Stimulated activated CD4-positive, alpha-beta T cell treated with anti-CD3 and anti-CD28 coated beads, Interleukin-12 subunit alpha, Interleukin-12 subunit beta, amount 100 ng/mL, for 48 hours (primary cell): ENCODE measurements at places on chromosomes 4 and X.

DNA sequence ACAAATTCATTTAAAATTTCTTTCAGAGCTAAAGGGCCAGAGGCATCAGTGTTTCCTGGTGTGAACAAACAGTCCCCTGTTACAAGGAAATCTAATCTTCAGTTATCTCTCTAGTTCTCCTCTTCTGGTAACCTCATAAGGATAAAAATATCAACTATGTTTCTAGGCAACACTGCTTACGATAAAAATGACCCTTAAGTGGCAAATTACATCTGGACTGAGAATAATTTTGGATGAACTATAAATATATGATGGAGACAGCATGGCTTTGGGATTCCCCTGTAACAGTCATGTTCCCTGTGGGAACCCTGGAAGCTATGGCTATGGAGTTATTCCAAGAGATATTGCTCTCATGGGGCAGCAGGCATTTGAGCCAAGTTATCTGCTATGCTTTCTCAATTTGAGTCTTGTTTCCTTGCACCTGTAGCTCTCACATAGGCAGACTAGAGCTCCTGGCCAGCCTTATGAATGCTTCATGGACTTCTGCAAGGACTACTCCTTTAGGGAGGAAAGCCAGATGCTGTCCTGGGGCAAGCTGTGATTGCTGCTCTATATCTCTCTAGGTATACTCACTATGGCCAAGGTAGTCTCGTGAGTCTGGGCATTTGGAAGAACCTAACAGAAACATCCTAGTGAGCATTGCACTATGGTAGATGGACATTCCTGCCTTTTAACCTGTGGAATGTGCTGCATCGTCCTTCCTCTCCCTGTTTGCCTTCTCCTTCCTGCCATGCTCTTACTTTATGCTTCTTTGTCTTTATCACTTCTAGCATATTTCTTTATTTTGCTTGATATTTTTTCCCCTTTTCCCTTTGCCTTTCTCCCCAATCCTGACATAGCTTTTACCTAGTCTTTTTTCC lies 14.2 kb downstream of the C4orf33 start:
- DNase-seq, result no peak

DNA sequence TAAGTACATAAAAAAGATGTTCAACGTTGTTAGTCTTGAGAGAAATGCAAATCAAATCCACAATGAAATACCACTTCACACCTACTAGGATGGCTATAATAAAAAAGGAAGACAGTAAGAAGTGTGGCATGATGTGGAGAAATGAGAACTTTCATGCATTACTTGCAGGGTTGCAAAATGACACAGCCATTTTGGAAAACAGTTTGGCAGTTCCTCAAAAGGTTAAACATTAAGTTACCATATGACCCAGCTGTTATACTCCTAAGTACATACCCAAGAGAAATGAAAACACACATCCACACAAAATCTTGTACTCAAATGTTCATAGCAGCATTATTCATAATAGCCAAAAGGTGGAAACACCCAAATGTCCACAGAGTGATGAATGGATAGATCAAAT lies 25.8 kb upstream of the LIMCH1 start:
- DNase-seq, result no peak

GRCh38 chrX:10001496-10001895 lies 34.3 kb downstream of the CLDN34 start:
- DNase-seq, result no peak

- no peak for DNase-seq
These were observed 59.1 kb downstream of the SMIM20 start for GRCh38 chr4:25972984-25973745.

- DNase-seq, result no peak
These were observed 856.6 kb upstream of the GRID2 start for GRCh38 chr4:91447168-91447567.

DNA sequence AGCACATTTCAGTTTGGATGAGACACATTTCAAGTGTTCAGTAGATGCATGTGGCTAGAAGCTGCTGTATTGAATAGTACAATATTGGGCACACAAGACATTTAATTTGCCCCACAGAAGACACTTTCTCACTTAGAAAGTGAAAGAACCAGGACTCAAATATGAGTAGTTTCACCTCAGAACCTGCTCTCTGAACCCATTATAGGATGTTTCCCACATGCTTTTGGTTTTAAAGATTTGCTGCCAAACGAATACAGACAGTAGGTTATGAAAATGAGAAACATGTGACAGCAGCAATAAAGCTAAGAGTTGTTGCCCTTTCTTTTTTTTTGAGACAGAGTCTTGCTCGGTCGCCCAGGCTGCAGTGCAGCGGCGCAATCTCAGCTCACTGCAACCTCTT lies 32.3 kb downstream of the C4orf54 start:
- DNase-seq, result no peak

GRCh38 chrX:103415068-103415467 lies 38.7 kb downstream of the BEX3 start:
- DNase-seq, result no peak

GRCh38 chr4:74056858-74057562 lies 18.5 kb upstream of the CXCL3 start:
- no peak for DNase-seq

DNA sequence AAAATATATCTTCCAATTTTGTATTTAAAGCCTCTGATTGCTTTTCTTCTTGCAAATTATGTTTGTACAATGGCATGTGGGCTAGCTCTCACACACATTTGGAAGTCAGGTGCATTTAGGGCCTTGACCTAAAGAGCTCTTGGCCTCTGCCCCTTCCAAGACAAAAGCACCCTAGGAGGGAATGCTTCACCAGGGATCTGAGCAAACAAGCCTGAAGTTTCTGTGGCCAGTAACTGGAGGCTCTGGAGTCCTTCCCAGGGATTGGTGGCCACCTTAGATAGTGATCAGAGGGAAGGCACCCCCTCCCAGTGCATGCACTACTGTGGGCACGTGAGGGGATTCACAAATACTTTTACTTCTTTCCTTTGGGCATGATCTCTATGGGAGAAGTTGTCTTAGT lies 60.3 kb upstream of the DIPK2B start:
- no peak for DNase-seq

GRCh38 chr4:38684271-38684670 lies 20.3 kb downstream of the KLF3 start:
- DNase-seq, result no peak

DNA sequence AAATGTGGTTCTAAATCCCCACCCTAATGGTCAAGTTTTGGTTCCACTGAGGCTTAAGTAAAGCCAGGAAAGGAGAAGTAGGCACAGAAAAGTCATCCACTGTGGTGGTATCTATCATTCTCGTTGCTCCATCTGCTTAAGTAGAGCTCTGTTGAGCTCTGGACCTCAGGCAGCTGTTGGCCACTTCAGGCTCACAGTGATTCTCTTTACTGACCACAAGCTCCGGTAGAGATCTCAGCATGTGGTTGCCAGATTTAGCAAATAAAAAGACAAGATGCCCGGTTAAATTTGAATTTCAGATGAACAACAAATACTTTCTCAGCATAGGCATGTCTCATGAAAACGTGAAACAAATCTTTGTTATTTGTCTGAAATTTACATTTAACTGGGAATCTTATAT lies 132.3 kb upstream of the PTCHD1 start:
- no peak for DNase-seq

DNA sequence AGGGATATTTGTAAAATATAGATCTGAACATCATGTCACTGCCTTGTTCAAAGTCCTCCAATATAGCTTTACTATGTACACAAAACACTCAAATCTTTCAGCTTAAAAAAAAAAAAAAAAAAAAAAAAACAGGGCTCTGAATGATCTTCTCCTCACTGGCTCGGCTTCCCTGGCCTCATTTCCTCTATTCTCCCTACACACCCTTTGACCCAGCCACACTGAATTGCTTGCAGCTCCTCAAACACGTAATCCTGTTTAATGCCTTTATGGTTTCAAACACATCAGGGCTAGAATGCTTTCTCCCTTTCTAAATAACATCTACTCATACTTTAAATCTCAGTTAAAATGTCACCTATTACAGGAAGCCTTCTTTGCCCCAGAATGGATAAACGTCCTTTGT lies 60.8 kb downstream of the MTMR8 start:
- DNase-seq, result no peak

DNA sequence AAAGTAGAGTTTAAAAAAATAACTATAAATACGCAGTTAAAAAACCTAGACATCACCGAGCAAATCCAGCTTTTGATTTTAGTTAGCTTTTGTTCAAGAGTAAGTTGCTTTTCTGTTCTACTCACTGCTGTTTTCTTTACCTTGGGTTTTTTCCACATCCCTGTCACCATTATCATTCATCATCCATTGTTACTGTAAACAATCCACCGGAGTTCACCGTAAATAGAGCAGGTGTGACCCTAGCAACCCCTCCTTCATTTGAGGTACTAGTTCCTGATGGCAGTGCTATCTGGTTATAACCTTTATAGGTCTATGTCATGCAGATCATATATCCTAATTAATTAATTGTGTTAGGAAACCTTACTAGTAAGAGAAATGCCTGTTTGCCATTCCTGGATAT lies 43.0 kb upstream of the TEX13D start:
- DNase-seq, result no peak

DNA sequence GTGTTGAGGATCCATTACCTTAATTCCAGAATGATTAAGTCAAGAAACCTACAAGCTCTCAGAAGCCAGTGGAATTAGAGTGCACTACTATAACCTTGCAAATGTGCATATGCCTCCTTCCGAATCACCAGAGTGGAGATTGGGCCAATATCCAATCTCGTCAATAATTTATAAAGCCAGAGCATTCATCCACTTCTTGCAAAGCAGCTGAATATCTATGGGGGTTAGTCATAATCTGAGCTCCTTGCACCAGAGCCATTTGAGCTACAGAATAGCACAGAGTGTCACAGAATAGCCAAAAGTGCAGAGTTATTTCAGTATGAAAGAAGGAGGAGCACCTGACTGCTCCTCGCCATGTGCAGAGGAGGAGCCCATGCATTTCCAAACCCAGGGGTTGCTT lies 69.2 kb upstream of the MTM1 start:
- no peak for DNase-seq

DNA sequence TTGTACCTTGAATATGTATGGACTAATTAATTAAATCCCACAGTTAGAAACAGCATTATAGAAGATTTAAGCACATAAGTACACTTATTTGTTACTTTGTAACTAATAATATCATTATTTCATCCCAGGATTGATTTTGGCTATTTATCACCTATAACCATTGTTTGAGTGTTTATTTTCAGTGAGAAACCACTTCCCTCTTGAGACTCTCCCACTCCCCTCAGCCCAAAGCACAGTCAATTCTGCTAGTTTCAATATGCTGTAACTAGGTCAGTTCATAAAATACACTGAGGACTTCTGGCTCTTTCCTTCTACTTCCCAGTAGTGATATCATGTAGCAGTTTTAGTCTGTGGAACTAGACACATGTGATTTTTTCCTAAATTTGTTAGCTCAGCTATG lies 16.3 kb downstream of the OFD1 start:
- no peak for DNase-seq

- no peak for DNase-seq
These were observed 73.0 kb upstream of the CLCN4 start for GRCh38 chrX:10083809-10084208.

- no peak for DNase-seq
These were observed 14.0 kb upstream of the GASK1B start for GRCh38 chr4:158186815-158187214.

DNA sequence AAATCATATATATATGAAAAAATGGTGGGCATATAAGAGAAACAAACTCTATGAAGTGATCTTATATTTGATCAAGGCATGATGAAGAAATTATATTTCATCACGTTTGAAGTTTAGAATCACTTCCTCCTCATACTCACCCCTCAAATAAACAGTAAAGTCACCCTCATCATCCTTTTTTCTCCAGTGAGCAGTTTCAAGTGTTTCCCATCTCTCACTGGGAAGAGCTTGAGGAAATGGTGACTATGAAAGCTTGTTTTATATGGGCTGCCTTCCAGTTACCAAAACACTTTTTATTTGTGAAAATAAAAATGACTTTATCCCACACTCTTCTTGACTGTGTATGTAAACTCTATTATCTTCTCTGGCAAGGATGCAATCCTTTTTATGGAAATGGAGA lies 16.8 kb downstream of the PDLIM3 start:
- no peak for DNase-seq

GRCh38 chrX:153029162-153029561 lies 27.1 kb upstream of the PNMA3 start:
- no peak for DNase-seq

DNA sequence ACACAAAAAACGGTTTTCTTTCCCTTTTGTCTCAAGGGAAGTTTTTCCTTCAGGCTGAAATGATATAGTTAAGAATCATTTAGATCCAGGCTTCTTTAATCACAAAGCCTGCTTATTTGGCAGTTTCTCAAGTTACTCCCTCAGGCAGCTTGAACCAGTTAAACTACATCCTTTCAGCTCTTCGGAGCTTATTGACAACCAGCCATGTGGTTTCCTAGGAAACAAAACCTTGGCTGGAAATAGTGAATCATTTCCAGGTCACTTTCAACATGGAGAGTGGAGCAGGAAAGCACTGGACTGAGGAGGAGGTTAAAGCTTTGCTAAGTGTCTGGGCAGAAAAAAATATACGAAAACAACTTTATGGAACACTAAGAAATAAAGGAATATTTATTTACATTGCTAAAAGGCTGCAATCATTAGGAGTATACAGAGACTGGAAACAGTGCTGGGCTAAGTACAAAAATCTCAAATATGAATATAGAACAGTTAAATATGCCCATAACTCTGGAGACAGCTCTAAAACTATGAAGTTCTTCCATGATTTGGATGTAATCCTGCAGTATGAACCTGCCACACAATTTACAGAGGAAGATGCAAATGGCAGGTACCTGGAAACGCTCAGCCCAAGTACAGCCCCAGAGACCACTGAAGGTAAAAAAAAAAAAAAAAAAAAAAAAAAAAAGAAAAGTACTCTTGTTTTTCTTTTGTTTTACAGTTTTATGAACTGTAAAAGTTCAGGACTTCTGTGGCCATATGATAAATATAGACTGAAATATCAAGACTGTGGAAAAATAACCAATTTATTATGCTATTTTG lies 23.2 kb upstream of the AASDH start:
- no peak for DNase-seq

DNA sequence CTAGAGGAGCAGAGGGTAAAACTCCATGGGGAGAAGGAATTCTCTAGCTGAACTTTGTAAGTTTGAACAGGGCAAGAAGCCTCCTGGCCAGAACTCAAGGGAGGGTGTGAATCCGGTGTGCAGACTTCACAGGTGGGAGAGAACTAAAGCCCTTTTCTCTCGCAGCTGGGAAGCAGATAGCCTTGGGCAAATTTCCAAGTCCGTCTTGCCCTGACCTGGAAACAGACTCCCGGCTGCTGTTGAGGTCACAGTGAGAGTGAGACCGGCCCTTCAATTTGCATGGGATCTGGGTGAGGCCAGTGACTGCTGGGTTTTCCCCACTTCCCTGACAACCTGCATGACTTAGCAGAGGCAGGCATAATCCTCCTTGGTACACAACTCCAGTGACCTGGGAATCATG lies 94.5 kb upstream of the ZNF827 start:
- no peak for DNase-seq

- DNase-seq, result no peak
These were observed 4.9 kb upstream of the CPZ start for GRCh38 chr4:8587469-8588195.

GRCh38 chr4:154078504-154079350 lies 289.8 kb upstream of the SFRP2 start:
- no peak for DNase-seq
